AG04449 (cell line): ENCODE measurements at places on chromosomes 6 and 20.

DNA sequence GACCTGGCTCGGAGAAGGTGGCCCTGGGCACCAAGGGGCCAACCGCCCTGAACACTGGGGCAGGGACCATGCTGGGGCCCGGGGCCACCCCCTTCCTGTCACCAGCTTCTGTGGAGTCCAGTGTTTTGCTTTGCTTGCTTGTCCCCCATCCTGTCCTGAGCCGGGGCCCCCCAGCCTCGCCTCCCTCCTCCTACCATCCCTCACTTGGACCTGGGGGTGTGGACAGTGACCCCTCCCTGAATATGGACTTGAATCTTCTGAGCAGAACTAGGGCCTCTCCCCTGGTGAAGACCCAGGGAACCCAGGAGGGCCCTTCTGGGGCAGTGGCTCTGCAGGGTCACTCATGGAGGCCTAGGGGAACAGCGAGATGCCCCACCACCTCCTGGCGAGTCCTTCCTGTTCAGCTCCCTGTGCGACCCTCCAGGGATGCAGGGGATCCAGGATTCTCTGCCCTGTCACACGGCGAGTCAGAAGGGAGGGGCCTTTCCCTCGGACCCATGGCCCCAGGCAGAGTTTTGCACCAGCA lies 41.6 kb downstream of the VSTM2L start:
- no peak for DNase-seq

- DNase-seq: no peak
Observed at GRCh38 chr6:96940322-96940721, 15.8 kb downstream of the KLHL32 start.

- DNase-seq: no peak
Observed at GRCh38 chr20:21661488-21662055, 43.9 kb upstream of the PAX1 start.

- no peak for DNase-seq
Observed at GRCh38 chr6:43727634-43728033, 40.0 kb upstream of the MRPS18A start.

GRCh38 chr6:44100088-44100550 lies 27.1 kb downstream of the MRPL14 start:
- DNase-seq: no peak

GRCh38 chr20:58584051-58584824 lies 66.8 kb upstream of the STX16 start:
- DNase-seq: no peak

DNA sequence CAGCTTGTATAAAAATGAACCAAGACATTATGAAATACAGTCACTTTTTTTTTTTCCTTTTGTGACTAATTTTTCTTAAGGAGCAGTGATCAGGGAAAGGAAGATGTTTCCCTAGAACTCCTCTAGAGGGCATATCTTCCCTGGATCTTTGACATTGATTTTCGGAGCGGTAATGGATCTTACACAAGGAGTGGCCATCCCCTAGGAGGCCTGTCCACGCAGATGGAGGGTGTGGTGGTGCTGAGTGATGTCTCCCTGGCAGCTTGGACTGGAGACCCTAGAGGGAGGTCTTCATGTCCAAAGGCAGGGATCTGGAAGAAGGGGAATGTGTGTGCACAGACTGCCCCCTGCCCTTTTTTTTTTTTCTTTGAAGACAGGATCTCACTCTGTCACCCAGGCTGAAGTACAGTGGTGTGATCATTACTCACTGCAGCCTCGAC lies 7.0 kb upstream of the KIFC1 start:
- peak; percentile 19 for DNase-seq

GRCh38 chr6:69416776-69417175 lies 380.0 kb downstream of the LMBRD1 start:
- no peak for DNase-seq

DNA sequence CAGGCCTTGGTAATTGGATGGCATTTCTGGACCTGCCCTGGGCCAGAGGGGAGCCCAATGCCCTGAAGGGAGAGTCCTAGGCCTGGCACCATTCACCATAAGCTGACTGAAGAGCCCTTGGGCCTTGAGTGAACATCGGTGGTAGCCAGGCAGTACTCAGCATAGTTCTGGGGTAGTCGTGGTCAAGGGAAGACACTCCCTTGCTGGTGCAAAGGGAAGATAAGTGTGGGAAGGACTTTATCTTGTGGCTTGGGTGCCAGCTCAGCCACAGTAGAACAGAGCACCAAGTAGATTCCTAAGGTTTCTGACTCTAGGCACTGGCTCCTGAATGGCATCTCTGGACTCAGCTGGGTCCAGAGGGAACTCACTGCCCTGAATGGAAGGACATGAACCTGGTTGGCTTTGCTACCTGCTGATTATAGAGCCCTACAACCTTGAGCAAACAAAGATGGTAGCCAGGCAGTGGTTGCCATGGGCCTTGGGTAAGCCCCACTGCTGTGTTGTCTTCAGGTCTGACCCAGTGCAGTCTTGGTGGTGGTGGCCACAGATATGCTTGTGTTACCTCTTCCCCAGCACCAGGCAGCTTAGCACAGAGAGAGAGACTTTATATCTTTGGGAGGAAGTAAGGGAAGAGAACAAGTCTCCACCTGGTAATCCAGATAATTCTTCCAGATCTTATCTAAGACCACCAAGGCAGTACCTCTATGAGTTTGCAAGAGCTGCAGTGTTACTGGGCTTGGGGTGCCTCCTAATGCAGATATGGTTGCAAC lies 83.5 kb downstream of the PRDM13 start:
- DNase-seq: no peak

- no peak for DNase-seq
Observed at GRCh38 chr6:134482593-134483270, 164.8 kb upstream of the SGK1 start.

DNA sequence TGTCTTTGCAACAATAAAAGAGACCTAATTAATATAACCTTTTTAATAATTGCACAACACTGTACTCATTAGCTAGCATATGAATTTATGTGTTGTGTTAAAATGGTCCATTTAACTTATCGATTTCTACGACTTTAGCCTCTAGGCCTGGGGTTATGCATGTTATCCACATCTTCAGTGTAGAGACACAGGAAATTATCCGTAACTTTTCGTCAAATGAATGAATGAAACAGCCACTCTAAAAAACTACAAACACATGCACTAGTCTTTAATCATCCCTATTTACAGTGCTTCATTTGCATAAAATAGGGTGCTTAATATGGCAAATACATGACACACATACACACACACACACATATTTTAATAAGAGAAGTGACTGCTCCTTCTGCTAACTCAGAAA lies 22.3 kb upstream of the LMBRD1 start:
- DNase-seq: no peak

- DNase-seq: peak; percentile 31
Observed at GRCh38 chr6:147974376-147974775, 368.3 kb upstream of the SASH1 start.

DNA sequence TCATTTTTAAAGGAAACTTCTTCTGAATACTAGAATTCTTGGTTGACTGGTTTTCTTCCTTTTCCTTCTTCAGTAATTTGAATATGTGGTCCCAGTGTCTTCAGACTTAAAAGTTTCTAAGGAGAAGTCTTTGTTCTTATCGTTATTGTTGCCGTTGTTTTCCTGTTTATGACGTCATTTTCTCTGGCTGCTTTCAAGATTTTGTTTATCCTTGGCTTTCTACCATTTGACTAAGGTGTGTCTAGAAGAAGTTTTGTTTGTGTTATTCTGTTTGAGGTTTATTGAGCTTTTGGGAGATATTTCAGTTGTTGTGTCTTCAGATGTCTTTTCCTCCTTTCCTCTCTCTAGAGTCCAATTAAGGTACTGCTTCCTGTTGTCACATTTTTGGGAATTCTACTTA lies 24.5 kb downstream of the CDYL start:
- DNase-seq: no peak

DNA sequence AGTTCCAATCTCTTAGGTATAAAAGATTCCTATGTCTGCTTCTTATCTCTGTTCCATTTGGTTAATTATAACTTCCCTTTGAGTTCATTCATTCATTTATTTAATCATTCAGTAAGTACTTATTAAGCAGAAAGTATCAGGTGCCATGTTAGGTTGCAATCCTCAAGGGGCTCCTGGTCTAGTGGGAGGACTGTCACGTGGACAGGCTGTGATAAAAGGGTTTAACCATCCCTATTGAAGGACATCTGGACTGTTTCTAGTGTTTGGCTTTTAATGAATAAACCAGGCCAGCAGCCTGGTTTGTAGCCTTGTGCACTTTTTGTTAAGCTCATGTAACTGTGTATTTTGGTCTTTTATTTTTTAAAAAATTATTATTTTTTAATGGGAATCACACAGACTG lies 162.1 kb upstream of the OGFRL1 start:
- no peak for DNase-seq

- DNase-seq: no peak
Observed at GRCh38 chr6:5215799-5216198, 45.0 kb downstream of the LYRM4 start.

GRCh38 chr6:56708810-56709597 lies 66.3 kb upstream of the DST start:
- no peak for DNase-seq

DNA sequence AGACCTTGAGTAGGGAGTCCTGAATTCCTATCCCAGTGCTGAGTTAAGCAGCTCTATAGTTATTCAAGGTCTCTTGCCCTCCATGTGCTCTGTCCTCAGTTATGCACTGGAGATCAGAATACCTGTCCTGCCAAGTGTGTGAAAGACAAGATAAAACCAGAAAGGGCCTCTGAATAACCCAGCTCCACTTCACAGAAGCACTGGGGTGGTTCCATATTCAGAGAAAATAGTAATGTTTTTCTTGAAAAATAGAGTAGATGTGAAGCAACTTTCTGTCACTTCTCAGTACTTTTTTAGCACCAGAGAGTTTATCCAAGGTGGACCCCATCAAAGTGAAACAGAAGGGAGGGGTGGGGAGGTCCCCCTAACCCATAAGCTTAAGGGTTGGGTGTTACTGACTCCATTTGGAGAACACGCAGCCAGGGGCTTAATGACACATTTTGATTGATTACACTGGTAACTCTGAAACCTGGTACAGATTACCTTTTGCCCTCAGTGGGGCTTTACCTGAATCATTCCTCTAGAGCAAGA lies 509.8 kb upstream of the JARID2 start:
- DNase-seq: no peak

GRCh38 chr20:1389703-1390580 lies 2.9 kb downstream of the FKBP1A start:
- DNase-seq: no peak

DNA sequence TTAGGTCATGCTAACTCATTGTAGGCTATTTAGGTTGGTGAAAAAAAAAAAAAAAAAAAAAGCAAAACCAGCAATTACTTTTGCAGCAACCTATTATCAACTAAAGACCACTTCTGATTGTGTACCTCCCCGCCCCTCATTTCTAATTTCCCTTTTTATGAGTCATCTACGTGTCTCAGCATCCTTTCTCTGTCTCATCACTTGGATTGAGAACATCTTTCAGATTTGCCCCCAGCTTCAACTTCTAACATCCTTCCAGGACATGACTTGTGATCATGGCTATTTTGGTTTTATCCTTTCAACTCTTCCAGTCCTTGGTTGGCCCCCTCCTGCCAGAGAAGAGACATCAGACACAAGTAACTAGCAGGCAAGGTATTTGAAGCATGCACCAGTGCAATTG lies 156.7 kb upstream of the CCN2 start:
- DNase-seq: no peak

- no peak for DNase-seq
Observed at GRCh38 chr6:43941174-43941573, 171.2 kb downstream of the VEGFA start.

- DNase-seq: no peak
Observed at GRCh38 chr20:54657268-54657826, 182.0 kb downstream of the DOK5 start.

GRCh38 chr6:142893088-142893487 lies 51.9 kb downstream of the HIVEP2 start:
- no peak for DNase-seq

- no peak for DNase-seq
Observed at GRCh38 chr20:17674722-17675518, 7.1 kb downstream of the RRBP1 start.

GRCh38 chr6:2450546-2450945 lies 205.1 kb upstream of the GMDS start:
- no peak for DNase-seq

DNA sequence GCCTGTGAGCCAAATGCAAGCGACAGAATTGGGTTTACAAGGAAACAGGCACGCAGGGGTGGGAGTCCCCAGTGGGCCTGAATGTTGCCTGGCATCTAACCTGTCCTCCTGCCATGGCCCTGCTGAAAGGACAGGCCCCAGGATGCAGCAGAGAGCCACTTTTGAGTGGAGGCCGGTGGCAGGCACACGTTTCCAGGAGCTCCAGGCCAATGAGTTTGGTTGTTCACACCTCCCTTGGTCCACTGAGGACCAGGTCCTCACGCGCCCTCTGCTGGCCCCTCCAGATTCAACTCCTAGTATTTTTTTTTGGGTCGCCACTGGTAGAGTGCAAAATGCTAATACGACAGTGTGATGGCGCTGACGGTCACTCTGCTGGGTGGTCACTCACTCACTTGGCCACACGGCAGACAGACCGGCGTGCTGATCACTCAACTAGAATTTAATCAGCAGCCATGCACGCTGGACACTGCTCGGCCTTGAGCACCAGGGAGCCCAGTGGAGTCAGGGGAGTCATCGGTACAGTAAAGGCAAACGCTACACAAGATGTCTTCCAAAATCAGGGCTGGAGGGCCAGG lies 81.7 kb upstream of the NFATC2 start:
- DNase-seq: no peak

DNA sequence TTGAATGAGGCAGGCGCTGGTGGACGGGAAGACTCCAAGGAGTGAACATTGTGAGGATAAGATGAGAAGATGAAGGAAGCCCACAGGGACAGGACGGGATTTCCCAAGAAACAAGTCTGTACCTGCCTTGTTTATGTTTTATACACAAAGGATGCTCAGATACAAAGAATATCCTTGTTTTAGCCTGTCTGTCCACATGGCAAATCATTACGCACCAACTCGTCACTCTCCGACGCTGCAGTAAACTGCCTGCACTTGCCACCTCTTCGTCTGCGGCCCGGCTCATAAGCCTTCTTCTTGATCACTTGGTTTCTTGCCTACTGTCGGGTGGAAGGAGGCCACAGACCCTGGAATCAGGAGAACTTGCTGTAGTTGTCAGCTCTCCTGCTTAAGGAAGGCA lies 85.4 kb downstream of the CD83 start:
- DNase-seq: no peak

DNA sequence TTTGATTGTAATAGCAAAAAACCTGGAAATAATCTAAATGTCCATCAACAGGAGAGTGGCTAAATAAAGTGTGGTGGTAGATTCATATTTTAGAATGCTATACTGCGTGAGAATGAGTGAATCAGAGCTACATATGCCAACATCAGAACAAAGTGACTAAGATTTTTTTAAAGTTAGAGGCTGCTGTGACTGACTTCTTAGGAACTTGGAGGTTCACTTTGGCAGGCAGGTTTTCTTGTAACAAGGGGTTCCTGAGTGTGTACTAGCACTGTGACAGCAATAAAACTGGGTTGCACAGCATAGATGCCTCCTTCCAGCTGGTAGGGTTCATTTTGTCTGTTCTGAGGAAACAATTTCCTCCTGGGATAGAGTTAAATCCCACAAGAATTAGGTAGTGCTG lies 75.3 kb upstream of the ENPP5 start:
- DNase-seq: no peak
